M059J (cell line): ENCODE measurements at places on chromosomes 7 and 10. TPM values are rescaled to one million over a fixed set of nuclear protein-coding genes. Genes with fewer than 3 reads are reported as not detected.

COL28A1 gene
- total RNA-seq: not detected in 2 replicates

IFIT1 gene
- 733 and 788 TPM in 2 replicates for total RNA-seq

SLC29A3 gene
- total RNA-seq: 1.2 and 2.7 TPM in 2 replicates

CLDN3 gene
- not detected in 2 replicates for total RNA-seq

DNA sequence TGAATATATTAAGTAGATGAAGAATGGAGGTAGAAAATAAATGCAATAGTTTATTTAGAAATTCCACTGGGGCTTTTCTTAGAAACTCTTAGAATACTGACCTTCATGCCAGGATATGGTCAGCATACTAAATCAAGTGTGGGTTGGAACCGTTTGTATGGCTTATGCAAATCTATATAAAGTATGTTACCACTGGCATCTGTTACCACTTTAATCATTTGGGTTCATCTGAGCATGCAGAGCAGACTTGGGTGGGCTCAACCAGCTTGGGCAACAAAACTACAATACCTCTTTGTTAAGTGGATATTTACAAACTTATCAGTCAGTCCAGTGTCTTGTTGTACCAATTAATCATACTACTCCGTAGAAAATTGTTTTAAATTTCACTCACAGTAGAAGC is 125.8 kb downstream of the CRPPA start:
- DNase-seq: no peak

- peak; percentile 11 for DNase-seq
Observed at GRCh38 chr7:77540402-77540822, 3.3 kb downstream of the PTPN12 start.

- no peak for DNase-seq
Observed at GRCh38 chr7:20287317-20287716, 43.4 kb upstream of the ITGB8 start.

DNA sequence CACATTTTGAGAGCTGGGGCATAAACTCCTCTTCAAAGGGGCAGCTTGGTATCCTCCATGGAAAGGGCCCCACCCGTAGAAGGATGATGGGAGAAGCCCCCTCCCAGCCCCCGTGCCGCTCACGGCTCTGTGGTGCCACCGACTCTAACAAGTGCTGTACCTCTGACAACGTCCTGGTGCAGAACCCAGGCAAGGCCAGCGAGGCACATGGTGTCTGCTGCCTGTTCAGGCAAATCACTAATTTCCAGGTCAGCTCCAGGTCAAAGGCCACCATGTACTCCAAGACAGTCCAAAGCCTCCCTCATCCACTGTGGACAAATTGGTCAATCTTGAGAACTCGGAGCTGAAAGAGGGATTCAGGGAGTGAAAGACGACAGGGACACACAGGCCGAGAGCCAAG is 11.4 kb upstream of the CNPY1 start:
- no peak for DNase-seq

DNA sequence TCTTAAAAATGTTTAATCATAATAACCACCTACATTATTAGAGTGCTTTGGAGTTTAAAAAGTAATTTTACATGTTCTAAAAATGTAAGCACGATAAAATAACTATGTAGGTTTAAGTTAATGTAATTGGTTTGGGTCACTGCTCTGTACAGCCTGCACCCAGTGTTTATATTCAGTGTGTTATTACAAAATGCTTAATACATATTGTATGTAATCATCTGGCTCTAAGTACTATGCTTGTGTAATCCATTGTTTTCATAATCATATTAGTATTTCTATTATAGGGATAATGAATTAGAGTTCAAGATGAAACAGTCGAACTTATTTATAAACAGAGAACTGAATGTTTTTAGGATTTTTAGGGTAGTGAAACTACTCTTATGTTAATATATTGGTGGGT is 13.1 kb downstream of the RPA3 start:
- no peak for DNase-seq

DNA sequence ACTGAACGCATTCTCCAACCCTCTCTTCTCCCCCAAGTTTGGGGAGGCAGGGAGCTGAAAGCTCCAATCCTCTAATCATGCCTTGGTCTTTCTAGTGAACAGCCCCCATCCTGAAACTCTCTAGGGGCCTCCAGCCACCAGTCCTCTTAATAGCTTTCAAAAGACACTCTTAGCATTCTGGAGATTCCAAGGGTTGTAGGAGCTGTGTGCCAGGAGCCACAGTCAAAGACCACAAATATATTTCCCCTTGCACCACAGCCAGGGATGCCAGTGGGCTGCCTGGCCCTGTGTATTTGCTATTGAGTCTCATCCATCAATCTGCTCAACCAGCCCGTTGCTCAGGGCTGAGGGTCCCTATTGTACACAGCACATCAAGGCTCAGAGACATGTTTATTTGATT is 18.5 kb upstream of the MLXIPL start:
- no peak for DNase-seq

DNA sequence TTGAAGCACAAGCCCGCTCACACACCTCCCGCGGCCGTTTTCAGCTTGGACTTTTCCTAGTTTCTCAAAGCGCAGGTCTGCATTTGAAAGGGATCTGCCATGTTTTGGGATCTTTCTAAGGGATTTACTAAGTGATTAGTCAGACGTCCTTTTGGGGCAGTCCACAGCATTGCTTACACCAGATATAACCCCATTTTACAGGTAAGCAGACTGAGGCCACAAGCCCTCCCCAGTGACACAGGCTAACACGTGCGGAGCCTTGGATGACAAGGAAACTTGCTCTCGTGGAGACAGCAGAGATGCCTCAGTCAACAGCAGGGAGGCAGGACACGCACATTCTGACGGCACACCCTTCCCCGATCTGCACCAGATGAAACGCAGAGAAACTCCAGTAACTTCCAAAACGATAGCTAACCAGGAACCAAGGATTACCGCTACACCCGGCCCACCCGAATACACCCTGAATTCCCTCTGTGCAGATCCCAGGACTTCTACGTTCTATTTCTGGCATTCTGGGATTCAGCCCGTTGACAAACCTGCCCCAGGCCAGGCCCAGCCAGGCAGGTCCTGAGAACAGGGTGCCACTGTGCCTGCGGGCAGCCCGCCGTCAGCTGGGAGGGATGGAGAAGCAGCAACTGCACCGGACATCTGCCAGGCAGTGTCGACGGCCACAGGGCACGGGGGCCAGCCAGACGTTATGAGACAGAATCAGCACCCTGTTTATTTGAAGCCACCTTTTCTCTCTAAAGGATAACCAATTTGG is 27.9 kb downstream of the FOXL3 start:
- no peak for DNase-seq

GRCh38 chr7:72080865-72081510 is 331.1 kb downstream of the CALN1 start:
- no peak for DNase-seq

GRCh38 chr7:96508371-96508770 is 186.5 kb upstream of the SLC25A13 start:
- DNase-seq: peak; percentile 10

DNA sequence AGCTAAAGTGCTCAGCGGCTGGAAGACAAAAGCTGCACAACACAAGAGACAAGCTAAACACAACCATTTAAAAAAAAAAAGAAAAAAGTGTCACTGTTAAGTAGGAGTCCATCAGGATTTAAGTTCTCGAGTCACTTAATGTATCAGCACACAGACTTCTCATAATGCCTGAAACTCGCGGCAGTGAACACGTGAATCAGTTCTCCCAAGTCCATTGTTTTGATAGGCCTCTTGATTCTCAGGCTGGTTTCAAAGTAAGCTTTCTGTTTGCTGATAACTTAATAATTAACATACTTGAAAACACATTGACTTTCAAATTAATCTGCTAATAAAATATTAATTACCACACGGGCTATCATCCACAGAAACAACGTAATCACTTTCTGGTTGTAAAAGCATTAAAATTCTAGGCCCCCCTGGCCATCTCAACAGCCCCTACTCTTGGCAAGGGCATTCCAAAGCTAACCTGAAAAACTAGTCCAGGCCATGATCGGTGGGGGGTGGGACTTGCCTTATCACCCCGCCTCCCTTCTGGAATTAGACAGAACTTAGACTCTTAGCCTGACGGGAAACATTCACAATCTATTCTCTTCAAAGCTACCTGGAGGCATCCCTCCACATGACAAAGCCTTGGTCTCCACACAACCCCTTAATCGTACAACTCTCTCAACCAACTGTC is 129.0 kb downstream of the DIP2C start:
- no peak for DNase-seq

- DNase-seq: no peak
Observed at GRCh38 chr7:47383696-47384445, 198.0 kb downstream of the TNS3 start.

DNA sequence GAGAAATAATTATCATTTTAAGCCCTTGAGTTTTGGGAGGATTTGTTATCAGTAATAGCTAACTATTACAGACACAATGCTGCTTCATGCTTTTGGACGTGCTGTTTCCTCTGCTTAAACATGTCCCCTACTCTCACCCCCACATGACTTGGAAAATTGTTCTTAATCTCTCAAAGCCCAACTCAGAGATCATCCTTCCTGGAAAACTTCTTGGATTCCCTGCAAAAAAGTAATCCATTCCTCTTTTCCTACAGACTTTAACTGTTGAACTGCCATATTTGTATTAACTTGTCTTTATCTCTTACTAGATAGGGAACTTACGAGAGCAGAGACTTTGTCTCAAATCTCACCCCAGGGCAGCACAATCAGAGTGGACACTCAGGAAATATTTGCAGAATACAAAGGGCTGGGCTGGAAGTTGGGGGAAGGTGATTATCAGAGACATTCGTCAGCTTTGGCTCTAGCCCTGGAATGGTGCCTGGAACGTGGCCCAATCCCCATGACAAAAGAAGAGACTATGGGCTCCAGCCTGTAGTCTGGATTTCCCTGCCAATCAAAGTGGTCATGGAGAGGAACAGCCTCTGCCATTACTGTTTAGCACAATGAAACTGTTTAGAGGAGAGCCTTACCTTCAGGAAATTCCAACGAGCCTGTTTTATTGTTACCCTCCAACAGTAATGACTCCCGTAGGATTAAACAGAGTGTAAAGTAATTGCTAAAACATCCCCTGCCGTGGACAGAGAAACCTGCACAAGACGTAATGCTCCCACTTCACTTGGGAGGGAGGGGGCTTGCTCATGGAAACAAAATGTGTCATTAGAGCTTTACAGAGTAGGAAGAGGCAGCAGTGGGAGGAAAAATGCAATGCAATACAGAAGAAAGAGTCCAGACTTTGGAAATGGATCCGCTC is 140.4 kb upstream of the AUTS2 start:
- peak; percentile 77 for DNase-seq
